ENCODE measurements at places on chromosomes 2 and 18. TPM values are rescaled to one million over a fixed set of nuclear protein-coding genes. Genes with fewer than 3 reads are reported as not detected.

The OR6B2 gene
- total RNA-seq = not detected

The PLEK gene
- not detected for total RNA-seq

The UGT1A3 gene
- total RNA-seq = 0.13 TPM

The PCARE gene
- total RNA-seq = not detected

The ABCB11 gene
- 0.02 TPM for total RNA-seq

The SLC8A1 gene
- 0.29 TPM for total RNA-seq

The POTEJ gene
- total RNA-seq = not detected

Data from A549 treated with Hydrocortisone at 1 μM for 4 hours (cell line).